NCI-H1417 treated with DMSO at 0.1 percent for 48 hours (cell line): ENCODE measurements at places on chromosomes 2 and 18.
A peak's percentile ranks its signal among the peaks of the same experiment; 100 is the strongest.

DNA sequence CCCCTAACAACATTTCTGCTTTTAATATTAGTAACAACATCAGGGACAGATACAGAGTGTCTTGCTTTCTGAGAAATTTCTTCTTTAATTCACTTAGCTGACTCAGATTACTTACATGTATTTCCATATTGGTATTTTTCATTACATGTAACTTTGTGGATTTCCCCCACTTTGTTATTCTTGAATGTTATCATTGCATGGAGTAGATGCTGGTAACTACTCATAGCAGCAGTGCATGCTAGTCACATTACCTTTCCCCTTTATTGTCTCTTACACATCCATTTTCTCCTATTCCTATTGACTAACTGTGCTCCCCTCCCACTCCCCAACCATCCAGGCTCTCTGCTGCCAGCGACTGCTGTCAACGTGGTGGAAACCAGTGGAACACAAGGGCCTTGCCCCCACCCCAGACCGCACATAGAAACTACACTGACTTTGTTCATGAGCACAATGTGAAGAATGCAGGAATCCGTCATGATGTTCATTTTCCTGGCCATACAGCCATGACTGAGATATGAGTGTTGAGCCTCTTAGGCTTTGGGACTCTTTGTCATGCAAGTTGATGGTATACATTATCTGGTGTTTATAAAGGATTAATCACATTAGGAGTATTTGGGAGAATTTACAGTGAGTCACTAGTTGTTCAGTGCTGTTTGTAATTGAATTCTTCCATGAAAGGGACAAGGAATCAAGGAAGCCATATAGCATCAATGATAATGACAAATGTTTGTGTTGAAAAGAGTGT, 91.0 kb downstream of the EPB41L5 start:
- DNase-seq = no peak

GRCh38 chr2:72108121-72108520, 39.5 kb downstream of the CYP26B1 start:
- no peak for DNase-seq

GRCh38 chr2:24842081-24843050, 49.1 kb downstream of the CENPO start:
- no peak for DNase-seq

GRCh38 chr2:145543155-145543554, 1023.2 kb upstream of the ZEB2 start:
- no peak for DNase-seq

GRCh38 chr2:131557558-131558321, 30.1 kb downstream of the CCDC74A start:
- DNase-seq = no peak

- DNase-seq = no peak
Measured at GRCh38 chr18:74795751-74796150, 198.1 kb downstream of the ZNF407 start.

GRCh38 chr2:235212501-235213158, 260.8 kb downstream of the SH3BP4 start:
- no peak for DNase-seq

DNA sequence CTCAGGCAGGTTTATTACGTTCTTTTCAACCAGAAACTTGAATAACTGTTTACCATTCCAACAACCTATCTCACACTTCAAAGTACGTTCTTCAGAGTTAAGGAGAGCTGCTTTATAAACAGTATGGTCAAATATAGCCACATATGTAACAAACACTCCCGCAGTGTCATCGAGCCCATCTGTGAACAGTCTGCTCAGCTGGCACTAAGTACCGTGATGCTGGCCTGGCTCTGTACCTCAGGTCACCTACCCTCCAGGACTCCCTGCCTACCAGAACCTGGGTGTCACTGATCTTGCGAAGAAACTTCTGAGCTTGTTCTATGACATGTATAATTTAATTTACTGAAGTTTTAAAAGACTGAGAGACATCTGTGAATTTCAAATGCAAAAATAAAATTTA, 71.4 kb downstream of the SEPTIN10 start:
- no peak for DNase-seq

- no peak for DNase-seq
Measured at GRCh38 chr2:179265082-179265510, 464 bp upstream of the SESTD1 start.

GRCh38 chr18:23354625-23355024, 98.5 kb upstream of the RIOK3 start:
- no peak for DNase-seq

DNA sequence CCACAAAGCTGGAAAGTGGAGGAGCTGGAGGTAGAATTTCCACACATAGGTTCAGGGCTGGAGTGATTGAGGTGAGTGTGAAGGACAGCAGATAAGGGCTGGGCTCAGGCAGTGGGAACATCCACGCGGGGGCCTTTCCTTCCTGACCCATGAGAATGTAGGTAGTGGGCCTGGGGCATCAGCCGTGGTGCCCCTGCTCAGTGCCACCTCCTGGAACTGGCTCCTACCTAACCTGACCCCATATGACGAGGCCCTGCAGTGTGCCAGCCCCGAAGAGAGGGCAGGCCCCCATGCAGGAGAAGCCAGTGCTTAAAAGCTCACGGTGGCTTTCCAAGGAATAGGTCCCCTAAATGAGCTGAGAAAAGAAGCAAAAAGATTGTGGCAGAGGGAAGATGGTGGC, 66.2 kb downstream of the HS6ST1 start:
- DNase-seq = no peak

DNA sequence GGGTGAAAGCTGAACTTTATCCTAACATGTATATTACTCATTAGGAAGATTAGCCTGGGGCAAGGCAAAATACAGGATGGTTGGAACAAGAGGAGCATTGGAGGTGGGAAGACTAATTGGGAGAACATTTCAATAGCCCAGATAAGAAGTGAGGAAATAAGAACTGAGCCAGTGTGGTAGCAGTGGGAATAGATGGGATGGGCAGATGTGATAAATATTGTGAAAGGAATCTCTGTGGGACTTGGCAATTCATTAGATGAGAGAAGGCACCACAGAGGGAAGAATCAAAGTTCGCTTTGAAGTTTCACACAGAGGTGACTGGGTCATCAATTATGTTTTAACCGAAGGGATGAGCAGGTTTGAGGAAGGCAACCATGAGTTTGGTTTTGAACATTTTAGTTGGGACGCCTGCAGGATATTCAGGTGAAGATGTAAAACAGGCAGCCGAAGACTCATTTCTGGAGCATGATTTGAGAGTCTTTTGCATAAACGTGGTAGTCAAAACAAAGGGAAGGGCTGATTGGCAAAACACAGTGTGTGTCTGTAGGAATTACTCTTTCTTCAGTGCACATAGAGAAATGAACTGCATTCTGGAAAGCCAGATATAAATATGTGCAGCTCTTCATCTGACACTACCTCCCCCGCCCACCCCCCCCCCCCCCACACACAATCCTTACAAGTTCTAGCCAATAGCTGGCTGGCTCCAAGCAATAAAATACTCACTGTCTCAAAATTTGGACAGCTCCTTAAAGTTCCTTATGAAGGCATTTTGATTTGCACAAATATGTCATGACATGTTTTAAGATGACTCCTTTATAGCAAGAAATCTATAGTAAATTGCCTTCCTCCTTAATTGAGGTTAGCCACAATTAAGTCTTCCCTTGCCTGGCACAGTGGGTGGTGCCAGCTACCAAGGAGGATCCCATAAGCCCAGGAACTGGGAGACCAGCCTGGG, 1.9 kb upstream of the SLC1A4 start:
- no peak for DNase-seq

GRCh38 chr2:241984658-241985057, 115.1 kb downstream of the RTP5 start:
- DNase-seq = no peak

DNA sequence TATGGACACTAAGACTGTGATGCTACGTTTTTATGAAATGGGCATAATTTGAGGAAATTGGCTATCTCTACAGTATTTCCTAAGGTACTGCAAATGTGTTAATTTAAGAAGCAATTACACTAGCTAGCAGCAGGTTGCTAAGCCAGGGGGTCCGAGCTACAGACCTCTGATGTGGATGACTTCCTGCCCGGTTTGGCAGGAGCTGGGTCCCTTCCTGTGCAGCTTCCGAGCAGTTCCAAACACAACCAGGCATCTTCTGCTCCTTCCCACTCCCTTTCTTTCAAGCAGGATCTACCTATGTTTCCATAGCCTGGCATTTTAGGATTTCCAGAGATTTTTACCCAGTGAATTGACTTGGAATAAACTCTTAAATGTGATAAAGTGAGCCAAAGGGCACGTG, 55.7 kb downstream of the SCN2A start:
- no peak for DNase-seq

GRCh38 chr18:59712311-59712710, 15.1 kb upstream of the CCBE1 start:
- peak; percentile 56 for DNase-seq

GRCh38 chr2:26938399-26939118, 31.9 kb upstream of the MAPRE3 start:
- no peak for DNase-seq

DNA sequence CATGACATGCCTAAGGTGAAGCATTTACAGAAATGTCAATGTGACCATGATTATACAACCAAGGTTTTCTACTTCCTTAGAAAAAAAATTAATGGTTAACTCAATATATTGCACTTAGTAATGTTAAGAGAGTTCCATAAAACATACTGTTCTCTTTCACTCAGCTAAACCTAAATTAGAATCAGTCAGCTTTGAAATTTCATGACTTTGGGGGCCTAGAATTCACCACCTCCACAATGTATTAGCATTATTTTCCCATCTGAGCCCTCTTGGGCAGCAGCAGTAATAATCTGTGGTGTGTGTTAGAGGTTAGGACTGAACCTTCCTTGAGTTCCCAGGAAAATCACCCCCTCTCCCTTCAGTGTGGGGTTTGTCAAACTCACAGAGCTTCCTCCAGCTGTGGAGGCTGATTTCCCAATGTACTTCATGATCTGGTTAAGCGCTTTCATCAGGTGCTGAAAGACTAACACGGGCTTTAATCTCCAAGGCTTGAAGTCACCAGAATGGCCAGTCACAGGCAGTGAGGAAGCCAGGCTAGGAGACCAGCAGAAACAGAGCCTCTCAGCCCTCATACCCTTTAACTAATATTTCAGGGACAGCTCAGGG, 7.1 kb upstream of the UPP2 start:
- DNase-seq = no peak

- DNase-seq = no peak
Measured at GRCh38 chr2:241540771-241541561, 17.6 kb upstream of the BOK start.

- DNase-seq = no peak
Measured at GRCh38 chr2:162972383-162972782, 133.8 kb upstream of the KCNH7 start.

DNA sequence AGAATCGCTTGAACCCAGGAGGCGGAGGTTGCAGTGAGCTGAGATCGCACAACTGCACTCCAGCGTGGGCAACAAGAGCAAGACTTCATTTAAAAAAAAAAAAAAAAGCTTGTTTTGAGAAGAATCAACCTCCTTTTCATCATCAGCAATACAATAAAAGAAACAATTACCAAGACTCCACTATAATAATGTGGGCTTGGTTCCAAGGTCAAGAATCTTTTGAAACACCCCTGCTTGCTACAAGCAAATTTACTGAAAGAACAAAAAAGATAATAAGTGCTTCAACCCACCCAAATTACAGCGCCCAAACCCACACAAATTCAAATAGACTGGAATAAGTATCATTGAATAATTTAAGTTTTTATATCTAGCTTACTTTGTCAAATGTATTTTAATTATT, 33.6 kb upstream of the MAPRE3 start:
- DNase-seq = no peak

GRCh38 chr2:180205621-180206235, 198.6 kb upstream of the CWC22 start:
- DNase-seq = no peak

DNA sequence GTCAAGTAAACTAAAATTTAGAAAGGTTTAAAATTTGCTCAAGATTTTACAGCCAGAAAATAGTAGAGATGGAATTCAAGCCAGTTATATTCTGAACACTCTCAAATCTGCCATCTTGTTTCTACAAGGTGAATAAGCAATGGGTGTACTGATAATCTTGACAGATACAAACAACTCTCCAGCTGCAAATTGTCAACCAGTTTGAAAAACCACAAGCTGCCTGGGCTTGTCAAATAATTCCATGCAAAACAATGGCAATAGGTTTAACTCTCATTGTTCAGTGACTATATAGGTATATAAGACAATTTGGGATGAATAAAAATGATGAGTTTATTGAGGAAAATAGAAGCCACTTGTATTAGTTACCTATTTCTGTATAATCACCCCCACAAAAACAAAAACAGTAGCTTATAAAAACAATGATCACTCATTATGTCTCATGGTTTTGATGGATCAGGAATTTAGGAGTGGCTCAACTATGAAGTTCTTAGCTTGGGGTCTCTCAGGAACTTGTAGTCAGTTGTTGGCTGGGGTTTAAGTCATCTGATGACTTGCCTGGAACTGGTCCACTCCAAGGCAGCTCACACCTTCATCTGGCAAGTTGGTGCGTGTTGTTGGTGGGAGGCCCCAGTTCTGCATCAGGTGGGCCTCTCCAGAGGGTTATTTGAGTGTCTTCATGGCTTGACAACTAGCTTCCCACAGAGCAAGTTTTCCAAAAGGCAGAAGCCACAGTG, 12.6 kb upstream of the EVA1A start:
- no peak for DNase-seq
